ENCODE measurements at places on chromosomes 7 and 10.

DNA sequence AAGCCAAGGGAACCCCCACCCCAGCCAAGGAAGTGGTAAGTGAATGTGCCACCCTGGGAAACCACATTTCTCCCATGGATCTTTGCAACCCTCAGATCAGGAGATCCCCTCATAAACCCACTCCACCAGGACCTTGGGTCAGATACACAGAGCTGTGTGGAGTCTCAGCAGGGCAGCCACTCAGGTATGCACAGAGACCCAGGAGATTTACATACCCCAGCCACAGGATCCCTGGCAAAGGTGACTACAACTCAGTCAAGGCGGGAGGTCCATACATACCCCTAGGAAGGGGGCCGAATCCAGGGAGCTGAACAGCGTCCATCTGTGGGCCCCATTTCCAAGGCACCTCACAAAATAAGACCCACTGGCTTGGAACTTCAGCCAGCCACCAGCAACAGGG, 293.4 kb downstream of the CTNNA3 start:
- no peak for DNase-seq

DNA sequence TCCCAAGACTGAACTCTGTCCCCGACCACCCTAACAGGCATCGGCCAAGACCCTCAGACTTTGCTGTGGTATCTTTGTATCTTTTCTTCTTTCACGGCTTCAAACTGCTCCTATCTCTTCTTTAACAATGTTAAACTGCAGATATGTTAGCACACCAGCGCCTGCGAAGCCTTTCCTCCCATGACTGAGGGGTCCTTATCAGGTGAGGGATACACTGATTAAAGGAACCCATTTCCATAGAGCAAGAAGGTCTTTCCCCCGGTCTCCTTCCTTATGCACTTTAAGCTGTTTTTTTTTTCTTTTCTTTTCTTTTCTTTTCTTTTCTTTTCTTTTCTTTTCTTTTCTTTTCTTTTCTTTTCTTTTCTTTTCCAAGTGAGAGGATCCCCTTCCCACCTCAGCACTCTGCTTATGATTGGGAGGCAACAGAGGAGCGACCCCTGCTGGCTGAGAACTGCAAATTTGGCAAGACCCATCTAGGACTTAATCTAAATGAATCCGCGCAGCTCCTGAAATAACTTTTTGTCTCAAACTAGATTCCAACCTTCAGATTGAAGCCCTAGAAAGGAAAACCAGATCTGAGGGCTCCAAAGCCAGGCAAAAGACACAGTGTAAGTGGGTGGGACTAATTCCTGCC, 109.9 kb downstream of the ITGB8 start:
- DNase-seq: peak; percentile 40

GRCh38 chr10:100037758-100038315, 28.1 kb upstream of the DNMBP start:
- DNase-seq: no peak

- DNase-seq: no peak
Measured at GRCh38 chr10:130206216-130206737, 70.1 kb downstream of the GLRX3 start.

DNA sequence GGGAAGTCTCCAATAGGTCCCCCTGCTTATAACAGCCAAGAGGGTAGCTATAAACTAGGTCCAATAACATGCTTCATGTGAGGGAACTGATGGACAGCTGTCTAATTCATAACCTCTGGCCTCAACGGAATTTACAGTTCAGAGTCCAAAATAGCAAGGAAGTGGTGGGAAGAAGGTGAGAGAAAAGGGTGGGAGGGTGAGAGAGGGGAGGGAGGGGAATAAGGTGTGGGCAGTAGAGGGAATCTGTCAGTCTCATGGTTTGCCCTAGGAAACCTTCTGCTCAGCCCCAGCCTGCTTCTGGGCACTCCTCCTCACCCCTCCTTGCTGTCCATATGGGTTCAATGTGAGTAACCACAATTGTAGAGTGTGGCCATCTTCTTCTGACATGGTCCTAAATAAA, 133.4 kb upstream of the ADO start:
- DNase-seq: no peak

DNA sequence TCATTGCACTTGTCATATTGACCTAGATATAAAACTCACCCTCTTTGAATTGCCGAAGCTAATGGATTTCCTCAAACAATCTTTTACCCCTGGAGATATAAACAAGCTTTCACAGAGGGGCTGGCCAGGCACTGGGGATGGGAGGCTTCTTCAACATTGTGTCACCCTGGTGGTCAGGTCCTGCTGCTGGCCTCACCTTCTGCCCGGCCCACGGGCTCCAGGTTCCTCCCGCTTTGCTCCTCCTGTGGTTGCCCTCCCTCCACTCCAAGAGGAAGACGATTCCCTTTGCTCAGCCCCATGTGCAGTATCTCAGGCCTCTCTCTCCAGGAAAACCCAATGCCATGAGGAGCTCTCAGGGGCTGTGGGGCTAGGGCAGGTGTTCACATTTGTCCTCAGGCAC, 118.1 kb upstream of the ADCY1 start:
- no peak for DNase-seq

GRCh38 chr7:84354866-84355265, 160.3 kb upstream of the SEMA3A start:
- DNase-seq: no peak

- no peak for DNase-seq
Measured at GRCh38 chr10:35882422-35883150, 240.5 kb upstream of the FZD8 start.

DNA sequence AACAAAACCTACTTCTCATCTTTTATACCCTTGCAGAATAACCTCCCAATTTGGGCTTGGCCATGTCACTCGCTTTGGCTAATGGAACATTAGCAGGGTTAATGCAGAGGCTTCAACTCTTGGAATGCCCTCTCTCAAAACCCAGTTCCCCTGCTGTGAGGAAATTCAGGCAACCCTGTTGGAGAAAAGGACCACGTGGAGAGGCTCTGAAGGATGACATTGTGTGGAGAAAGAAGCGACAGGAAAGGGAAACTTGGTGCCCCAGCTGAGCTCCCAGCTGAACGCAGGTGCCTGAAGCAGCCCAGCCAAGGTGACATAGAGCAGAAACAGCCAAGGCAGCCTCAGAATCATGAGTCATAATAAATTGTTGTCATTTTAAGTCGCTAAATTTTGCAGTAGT, 214.2 kb upstream of the GHITM start:
- DNase-seq: no peak

DNA sequence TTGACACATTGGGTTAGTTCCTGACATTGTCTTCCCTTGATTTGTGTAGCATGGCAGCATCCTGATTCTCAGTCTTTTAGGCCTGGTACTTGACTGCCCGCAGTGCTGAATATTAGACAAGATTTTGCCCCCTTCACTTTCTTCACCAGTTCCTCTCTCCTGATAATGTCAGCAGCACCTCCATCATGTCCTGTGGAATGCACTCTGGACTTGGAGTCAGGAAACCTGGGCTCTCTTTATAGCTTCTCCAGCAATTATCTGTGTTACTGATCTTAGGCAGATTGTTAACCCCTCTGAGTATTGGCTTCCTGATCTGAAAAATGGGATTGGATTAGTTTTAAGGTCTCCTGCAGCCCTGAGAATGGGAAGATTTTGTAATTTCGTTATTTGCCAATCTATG, 19.0 kb downstream of the HBP1 start:
- DNase-seq: no peak

DNA sequence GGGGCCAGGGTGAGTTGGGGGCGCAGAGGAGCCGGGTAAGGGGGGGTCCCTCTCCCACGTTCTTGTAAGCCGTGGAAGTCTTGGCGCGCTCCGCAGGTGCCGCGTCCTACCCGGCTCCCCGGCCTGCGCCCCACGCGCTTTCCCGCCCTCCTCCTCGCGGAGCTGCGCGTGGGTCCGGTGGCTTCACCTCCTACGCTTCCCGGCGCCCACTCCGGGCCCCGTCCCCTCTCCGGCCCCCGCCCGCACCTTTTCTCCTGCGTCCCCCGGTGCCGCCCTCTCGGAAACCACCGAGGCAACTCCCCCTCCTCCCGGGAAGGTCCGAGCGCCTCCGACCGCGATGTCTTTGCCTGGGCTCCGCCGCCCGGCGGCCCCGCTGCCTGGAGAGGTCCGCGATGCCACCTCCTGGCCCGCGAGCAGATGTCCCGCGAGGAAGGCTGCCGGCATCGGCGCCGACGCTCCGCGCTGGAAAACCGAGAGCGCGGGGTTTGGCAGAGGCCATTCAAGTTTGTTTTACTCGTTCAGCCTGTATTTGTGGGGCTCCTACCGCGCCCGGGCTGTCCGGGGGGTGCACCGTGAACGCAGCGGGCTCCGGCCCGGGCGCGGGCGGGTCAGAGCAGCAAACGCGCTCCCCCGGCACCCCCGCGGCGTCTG, 2.4 kb upstream of the NKX6-2 start:
- DNase-seq: no peak

DNA sequence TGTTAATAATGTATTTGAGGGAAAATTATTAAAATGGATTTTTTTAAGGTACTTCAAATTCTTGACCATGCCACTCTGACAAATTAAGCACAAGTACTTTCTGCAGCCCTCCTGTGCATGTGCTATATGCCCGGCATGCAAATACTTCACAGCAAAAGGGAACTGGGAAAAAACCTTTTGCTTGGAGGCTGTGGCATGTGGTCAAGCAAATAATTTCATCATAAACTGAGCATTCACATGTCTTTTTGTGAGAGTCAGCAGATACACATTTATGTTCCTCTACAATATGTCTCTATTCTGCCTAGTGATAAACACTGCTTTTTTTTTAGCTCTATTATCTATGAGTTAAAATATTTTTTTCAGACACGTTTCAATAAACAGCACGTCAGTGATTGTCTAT, 53.7 kb upstream of the SEMA3A start:
- DNase-seq: no peak

- peak; percentile 90 for DNase-seq
Measured at GRCh38 chr10:69629897-69630650, at the start of gene FAM241B. TSS of gene FAM241B (plus strand) at chr10:69630247. CDS start at chr10:69631744, 1,497 bp downstream.

DNA sequence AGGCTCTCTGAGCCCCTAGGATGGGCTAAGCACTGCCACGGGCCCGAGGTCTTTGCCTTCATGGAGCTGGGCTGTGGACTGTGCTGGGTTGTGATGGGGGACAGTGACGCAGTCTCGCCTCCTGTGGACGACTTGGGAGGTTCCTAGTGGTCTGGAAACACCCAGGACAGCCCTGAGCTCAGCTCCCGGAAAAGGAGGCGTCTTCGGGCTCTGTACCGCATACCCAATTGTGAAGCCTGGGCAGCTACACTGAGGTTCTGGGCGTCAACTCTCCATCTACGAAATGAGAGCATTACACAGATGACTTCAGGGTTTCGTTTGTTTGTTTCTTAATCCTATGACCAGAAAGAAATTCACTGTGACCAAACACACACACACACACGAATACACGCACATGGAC, 79.6 kb upstream of the KAT6B start:
- no peak for DNase-seq

- DNase-seq: no peak
Measured at GRCh38 chr7:54591404-54592386, 49.5 kb downstream of the VSTM2A start.

GRCh38 chr10:25934621-25935139, 651 bp downstream of the MYO3A start:
- no peak for DNase-seq

DNA sequence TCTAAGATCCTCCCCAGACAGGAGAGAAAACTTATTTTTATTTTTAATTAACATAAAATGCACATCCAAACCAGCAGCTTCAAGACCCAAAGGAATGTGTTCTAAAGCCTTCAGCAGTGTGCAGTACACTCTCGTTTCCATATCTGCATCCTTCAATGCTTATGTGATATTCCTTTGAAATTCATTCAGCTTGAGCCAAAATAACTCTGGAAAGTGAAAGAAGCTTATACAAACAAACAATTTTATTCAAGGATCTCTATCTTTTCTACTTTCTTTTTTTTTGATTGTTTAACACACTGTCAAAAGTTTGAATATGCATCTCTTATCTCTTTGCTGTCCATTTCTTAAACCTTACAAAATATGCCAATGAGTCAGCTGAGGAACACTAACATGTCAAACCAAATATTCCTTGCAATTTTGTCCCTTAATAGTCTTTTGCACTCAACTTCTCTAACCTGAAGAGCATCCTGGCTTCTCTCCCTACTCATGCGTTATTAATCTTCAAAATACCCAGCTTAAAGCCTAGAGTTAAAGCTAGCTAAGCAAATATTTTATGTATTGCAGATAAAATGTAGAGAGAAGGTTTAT, 124.3 kb downstream of the THSD7A start:
- no peak for DNase-seq

DNA sequence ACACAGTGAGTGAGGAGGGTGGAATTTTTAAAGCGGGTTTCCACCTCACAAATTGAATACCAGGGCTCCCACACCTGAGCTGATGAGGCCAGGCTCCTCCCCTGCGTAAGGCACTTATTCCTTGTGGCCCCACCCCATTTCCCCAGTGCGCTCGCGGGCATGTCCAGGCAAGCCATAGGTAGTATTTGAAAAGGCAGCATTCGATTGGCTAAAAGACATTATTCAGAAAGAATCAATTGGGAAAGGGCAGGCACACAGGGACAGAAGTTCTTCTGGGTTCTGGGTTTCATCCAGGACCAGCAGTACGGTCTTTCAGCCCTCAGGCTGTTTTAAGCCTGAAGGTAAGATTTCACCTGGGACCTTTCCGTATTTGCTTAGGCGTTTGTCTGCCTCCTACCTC, 222.3 kb downstream of the BBS9 start:
- no peak for DNase-seq

GRCh38 chr10:42809676-42810075, 27.1 kb downstream of the BMS1 start:
- DNase-seq: no peak

DNA sequence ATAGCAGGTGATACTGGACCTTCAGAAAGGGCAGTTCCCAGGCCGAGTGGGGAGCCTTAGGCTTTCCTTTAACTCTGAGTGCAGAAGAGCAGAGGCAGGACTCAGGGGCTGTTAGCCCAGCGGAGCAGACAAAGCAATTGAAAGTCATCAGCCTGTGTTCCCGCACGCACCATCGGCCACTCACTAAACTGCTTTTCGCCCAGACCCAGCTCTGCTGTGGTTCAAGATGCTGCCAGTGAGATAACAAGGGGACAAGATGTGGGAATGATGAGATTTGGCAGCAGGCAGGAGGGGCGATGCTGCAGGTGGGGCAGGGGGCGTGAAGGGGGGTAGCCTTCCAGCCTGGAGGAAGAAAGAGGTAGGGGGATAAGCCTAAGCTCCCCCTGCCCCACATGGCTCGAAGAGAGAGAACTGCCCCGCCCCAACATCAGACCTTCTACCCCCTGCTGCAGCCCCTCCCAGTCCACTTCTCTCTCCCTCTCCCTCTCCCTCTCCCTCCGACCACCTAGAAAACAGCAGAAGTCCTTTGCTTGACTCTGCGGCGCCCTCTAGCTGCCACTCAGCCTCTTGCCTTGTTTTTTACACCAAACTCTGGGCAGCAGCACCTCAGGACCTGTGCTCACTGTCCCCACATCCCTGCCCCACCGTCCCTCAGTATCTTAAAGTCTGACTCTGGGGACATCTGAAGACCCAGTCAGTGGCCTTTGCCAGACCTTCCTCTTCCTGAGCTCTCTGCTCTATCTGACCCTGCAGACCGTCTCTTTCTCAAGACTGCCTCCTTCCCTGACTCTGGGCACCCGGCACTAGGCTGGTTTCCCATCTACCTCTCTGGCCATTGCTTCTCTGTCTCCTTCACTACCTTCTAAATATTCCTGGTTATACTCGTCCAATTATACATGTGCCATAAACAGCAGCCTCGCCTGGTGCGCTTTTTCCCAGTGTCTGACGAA, 110.5 kb downstream of the C10orf105 start:
- peak; percentile 86 for DNase-seq

GRCh38 chr10:13099144-13099665, 758 bp upstream of the OPTN start:
- peak; percentile 76 for DNase-seq

- DNase-seq: no peak
Measured at GRCh38 chr7:121913947-121914675, 41.1 kb downstream of the PTPRZ1 start.

GRCh38 chr7:122886357-122887081, at the start of gene CADPS2:
TSS of gene CADPS2 (minus strand) at chr7:122886460. CDS start at chr7:122886337, 123 bp downstream.
- DNase-seq: peak; percentile 71

GRCh38 chr7:95536656-95537311, 51.0 kb downstream of the ASB4 start:
- DNase-seq: no peak
